ENCODE measurements at places on chromosomes 13 and 19. TPM values are rescaled to one million over a fixed set of nuclear protein-coding genes. Genes with fewer than 3 reads are reported as not detected.

- peak; percentile 65 for DNase-seq
Observed at GRCh38 chr19:47275791-47276461, 1.2 kb downstream of the INAFM1 start.

DNA sequence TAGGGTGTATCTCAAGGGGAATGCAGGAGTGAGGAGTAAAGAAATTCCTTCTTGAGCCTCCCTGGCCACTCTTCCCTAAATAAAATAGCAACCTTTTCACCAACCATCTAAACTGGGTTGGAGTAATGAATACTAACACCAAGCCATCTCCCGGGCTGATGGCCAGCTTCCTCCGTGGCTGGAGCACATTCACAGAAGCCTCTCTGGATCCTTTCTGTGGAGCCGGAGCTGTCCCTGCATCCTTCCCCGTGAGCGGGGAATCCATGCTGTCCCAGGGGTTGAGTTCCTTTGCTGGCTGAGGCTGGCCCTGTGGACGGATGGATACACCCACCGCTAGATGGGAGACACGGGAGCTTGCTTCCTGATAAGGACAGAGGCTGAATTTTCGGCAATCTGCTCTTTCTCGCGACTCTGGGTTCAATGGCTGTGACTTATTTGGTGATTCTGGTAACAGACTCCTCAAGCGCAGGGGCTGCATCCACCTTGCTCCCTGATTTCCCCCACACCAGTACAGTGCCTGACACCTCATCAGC lies 370.3 kb downstream of the ZNF536 start:
- no peak for DNase-seq

- no peak for DNase-seq
Observed at GRCh38 chr19:7393459-7393858, 44.7 kb downstream of the ARHGEF18 start.

DNA sequence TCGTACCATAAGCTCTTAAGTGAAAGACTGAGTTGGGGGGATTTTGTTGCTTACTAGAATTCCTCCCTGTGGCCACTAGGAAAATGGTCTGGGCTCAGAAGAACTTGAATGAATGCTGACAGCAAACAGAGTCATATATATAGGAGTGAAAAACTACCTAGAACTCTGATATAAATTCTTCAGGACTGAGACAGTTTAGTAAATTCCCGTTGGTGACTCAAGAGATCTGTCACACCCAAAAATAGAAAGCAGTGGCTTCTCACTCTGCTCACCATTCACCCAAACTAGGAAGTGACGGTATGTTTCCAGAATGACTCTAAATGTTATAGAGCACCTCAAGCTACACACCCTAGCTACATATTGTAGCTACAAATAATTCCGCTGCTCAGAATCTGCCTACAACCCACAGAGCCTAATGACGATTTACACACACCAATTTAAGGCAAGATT lies 116.2 kb downstream of the TBC1D4 start:
- DNase-seq: peak; percentile 36

GRCh38 chr19:38149661-38150061 lies 74.4 kb downstream of the DPF1 start:
- peak; percentile 14 for DNase-seq

DNA sequence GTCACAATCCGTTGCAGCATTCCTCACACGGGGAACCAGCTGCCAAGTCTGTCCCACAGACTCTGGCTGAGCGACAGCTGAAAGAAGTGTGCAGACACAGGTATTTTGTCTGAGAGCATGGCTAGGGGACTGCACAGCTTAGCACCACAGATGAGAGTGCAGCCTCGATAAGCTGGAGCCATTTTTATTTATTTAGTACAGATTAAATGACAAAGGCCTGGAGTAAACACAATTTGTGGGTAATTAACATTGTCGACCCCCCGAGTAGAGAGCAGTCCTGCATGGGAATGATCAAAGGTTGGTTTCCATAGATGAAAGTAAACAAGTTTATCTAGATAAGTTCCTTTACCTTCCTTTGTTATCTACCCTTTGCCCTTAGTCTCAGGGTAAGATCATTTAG lies 836.2 kb downstream of the DACH1 start:
- no peak for DNase-seq

DNA sequence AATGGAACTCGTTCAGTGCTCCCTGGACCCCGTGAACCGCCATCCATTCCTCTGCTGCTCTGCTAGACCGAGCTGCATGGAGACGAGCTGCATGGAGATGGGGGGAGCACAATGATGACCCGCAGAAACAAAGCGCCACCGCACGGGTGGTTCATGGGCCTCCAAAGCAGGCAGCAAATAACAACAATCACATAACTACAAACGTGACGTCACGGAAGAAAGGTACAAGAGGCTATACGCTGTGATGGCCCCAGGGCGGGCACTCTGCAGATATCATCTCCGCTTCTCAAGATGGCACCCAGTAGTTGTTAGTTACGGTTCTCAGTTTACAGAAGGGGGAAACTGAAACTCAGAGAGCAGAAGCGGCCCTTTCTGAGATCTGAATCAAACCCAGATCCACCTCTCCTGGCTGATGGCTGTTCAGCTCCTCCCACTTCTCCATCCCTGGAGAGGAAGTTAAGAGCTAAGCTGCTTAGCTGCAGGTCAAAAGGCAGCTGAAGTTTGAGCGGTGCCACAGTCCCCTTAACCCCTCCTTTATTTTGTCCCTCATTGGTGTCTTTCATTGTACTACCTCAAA lies 1.7 kb downstream of the ATP13A1 start:
- DNase-seq: no peak

- no peak for DNase-seq
Observed at GRCh38 chr13:75432811-75433244, 49.1 kb downstream of the TBC1D4 start.

DNA sequence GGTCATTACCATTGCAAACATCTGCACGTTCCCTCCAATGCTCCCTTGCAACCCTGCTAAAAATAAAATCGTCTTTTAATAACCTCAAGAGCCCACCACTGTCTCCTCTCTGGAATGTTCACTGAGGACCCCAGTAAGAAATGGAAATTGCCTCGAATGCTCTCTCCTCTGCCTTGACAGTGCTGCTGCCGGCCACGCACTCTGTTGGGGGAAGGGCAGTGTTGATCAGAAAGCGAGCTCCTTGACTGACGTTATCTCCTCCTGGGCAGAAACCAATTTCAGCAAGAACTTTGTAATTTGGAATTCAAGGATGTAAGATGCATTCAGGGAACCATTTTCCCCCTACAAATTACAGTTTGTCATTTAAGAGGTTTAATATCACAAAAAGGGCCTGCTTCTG lies 718.5 kb downstream of the UQCRFS1 start:
- no peak for DNase-seq

SSC5D gene
- 0.89 TPM for total RNA-seq

All from cardiac muscle cell (in vitro differentiated cells and primary cell).